ENCODE measurements at places on chromosomes 13 and 19.
A peak's percentile ranks its signal among the peaks of the same experiment; 100 is the strongest.

DNA sequence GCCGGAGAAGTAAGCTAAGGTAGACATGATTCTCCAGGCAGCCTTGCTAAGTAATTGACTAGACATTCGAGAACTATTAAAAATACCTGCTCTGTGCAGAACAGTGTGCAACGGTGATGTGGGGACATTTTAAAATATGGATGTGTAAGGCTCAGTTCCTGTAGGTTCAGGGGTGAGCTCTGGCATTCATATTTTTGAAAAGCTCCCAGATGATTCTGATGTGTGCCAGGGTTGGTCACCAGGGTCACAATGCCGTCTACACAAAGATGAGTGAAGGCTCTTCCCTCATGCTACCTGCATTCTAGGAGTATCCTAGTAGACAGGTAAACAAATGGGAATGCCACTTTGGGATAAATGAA, 702 bp upstream of the EPSTI1 start:
- no peak for DNase-seq

DNA sequence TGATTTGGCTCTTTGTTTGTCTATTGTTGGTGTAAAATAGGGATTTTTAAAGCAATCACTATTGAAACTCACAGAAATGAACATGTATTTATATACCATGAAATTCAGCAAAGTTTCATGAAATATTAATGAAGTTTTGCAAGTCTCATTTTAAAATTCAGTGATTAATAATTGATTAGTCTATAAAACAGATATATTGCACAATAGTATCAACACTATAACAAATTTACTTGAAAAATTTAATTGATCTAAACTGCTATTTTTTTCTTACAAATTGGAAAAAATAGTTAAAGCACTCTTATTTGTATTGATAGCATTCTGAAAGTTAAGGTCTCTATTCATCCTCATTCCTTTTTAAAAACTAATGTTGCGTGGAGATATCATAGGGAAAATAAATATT, 121.0 kb upstream of the PCDH9 start:
- no peak for DNase-seq

- DNase-seq = peak; percentile 11
Observed at GRCh38 chr13:38641164-38641948, 45.5 kb upstream of the FREM2 start.

GRCh38 chr13:107867701-107868661, 347.4 kb downstream of the LIG4 start:
- peak; percentile 94 for DNase-seq

DNA sequence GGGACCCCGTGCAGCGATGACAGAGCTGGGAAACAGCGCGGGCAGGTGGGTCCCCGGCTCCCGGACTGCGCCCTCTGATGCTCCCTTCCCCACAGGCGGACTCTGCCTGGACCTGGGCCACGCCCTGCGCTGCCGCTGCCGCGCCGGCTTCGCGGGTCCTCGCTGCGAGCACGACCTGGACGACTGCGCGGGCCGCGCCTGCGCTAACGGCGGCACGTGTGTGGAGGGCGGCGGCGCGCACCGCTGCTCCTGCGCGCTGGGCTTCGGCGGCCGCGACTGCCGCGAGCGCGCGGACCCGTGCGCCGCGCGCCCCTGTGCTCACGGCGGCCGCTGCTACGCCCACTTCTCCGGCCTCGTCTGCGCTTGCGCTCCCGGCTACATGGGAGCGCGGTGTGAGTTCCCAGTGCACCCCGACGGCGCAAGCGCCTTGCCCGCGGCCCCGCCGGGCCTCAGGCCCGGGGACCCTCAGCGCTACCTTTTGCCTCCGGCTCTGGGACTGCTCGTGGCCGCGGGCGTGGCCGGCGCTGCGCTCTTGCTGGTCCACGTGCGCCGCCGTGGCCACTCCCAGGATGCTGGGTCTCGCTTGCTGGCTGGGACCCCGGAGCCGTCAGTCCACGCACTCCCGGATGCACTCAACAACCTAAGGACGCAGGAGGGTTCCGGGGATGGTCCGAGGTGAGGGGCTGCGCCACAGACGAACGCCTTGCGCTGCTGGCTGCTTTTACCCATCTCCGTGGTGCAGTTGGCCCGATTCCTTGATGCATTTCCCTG, 7.8 kb upstream of the SELENOV start:
- no peak for DNase-seq

- no peak for DNase-seq
Observed at GRCh38 chr13:80742033-80742432, 401.1 kb upstream of the SPRY2 start.

DNA sequence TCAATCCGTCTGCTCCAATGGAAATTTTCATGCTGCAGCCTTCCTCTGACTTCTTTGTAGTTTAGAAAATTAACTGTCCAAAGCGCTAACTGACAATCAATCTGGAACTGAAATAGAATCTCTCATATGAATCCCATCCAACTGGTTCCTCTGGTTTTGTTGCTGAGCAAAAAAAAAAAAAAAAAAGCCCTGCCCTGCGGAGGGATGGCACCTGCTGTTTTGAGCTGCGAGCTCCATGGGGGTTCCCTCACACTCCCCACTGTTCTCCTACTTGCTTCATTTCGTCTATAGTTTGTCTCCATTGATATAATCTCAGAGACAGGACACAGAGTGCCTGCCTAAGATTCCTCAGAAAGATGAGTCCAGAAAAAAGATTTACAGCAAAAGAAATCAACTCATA, 33.4 kb downstream of the FAAP24 start:
- DNase-seq = no peak

DNA sequence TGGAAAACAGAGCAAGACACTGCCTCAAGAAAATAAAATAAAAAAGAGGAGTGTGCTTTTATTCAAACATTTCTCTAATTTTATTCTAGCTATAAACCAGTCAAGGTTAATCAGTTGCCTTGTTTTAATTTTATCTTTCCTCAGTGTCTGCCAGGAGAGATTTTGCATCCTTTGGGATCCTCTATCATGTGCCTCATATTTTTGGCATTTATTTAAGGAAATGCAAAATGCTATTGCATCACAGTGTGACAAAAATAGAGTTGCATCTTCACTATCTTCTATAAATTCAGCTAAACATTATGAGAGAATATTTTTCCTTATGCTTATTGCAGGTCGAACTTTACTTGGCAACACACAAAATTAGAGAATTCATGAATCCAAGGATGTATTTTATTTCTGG, 639.0 kb upstream of the KLF12 start:
- DNase-seq = no peak

DNA sequence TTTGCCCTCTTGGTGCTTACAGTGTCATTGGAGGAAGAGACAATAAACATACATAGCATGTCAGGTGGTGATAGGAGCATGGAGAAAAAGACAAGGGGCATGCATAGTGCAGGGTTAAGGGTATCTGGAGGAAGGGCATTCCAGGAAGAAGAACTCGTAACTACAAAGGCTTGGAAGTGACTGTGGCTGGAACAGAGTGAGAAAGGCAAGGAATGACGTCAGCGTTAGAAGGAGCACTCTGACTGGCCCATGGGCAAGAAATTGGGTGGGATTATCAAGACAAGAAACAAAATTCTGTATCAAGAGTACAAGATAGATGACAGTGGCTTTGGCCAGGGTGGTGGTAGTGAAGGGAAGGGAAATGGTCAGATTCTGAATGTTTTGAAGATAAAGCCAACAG, 11.2 kb downstream of the SMIM17 start:
- no peak for DNase-seq

GRCh38 chr19:39728040-39728439, 9.8 kb downstream of the CLC start:
- no peak for DNase-seq

GRCh38 chr19:40150170-40150569, 41.1 kb upstream of the MAP3K10 start:
- no peak for DNase-seq

- DNase-seq = no peak
Observed at GRCh38 chr19:4014541-4015491, 7.3 kb downstream of the PIAS4 start.

DNA sequence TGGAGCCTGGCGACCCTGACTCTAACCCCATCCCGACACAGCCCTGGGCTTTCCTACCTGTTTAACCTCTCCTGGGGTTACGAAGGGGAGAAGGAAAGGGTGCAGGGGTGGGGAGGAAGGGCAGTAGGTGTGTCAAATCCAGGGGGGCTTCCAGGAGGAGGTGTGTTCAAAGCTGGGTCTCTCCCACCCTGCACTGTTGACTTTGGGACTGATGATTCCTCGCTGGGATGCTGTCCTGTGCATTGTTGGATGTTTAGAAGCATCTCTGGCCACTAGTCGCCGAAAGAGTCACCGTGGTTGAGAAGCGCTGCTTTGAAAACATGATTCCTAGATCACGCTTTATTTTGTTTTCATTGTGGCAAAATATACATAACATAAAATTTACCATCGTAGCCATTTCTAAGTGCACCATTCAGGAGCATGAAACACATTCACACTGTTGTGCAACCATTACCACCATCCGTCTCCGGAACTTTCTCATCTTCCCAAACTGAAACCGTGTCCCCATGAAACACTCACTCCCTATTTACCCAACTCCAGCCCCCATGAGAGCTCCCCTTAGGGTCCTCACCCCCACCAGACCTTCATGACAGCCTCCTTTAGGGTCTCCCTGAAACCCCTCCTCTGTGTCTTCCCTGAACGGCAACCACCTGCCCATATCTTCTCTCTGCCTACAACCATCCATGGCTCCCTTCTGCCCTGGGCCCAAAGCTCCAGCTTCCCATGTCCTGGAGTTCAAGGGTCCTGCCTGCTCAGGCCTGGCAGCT, 4.4 kb upstream of the FCER2 start:
- DNase-seq = no peak

DNA sequence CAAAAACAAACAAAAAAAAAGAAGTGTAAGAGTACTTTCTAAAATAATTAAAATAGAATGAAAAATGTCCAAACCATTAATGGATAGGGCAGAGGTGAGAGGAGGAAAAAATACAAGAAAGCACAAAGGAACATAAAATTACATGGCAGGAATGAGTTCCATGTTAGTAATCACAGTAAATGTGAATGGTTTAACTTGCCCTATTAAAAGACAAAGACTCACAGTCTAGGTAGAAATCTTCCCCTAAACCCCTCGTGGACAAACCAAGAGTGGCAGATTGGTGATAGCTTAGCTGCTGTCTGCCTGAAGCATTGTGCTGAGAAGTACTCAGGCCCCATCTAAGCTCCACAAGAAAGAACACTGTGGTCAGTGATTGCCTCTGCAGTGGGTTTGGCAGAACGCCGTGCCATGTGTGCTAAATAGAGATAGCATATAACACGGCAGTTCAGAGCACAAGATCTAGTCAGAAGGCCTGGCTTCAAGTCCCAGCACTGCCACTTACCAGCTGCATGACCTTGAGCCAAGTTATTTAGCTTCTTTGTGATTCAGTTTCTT, 103.5 kb downstream of the DPF1 start:
- DNase-seq = no peak

DNA sequence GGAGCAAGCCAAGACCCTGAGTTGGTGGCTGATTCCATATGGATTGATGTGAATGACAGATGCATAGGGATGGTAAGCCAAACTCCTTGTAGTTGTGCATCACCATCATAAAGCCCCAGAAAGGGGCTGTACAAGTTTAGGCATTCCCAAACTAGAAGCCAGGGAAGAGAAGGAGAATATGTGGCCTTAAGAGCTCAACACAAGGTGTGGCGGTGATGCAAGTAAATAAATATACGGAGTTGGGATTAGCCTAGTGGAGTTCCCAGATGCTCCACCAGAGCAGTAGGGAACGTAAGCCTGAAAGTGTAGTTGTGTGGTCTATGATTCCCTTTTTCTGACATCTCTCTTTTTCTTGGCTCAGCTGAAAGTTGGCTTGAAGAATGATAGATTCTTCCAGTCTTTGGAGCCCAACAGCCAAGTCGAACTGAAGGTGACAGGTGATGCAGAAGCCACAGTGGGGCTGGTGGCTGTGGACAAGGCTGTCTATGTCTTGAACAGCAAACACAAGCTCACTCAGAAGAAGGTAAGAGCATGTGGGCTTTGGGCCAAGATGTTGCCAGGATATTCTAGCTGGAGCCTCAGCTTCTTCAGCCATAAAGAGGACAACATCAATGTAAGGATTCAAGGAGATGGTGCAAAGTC, 30.1 kb downstream of the RDH8 start:
- peak; percentile 18 for DNase-seq

DNA sequence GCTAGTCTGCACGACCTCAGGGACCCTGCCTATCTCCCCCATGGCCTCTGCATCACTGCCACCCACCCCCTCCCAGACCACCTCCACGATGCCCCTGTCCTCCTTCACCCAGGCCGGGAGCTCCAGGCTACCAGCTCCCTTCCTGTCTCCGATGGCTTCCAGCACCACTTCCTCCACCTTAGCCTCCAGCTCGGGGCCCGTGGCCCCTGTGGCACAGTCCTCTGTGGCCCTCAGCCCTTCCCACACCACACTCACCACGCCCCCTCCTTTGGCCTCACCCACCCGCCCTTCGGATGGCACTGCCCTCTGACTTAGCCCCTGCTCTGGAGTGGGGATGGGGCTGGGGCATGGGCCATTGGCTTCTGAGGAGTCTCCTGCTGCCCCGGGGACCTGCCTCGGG, 7.2 kb downstream of the PALM3 start:
- no peak for DNase-seq

DNA sequence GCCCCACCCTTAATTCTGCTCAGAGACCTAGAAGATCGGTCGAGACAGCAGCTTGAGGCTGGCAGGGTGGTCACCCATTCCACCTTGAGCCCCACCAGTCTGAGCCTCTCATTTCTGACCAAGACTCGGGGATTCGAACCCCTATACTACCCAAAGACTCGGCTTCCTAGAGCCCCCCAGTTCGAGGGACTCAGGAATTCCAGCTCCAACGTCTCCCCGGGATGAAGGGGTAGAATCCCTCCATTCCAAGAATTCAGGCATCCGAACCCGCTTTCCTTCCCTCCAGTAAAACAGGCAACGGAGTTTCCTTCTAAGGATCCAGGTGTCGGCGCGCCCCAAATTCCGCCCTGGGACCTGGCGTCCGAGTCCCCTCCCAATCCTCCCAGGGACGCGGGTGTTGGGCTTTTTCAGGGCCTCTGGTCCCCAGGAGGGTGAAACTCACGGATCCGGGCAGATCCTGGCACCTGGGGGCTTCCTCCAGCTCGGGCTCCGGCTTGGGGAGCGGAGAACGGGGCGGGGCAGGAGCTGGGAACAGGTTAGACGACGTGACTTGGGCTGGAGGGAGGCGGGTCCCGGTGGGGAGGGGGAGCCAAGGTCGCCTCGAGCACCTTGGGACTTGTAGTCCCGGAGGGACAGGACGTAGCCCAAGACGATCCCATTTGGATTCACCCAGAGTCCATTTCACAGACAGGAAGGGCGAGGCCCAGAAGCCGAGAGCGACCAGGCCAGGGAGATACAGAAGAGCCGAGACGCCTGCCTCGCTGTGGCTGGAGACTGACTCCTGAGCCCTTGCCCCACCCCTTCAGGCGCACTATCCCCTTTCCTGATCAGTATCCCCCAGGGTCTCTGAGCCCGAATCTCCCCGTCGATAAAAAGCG, at the start of gene PPP1R13L:
TSS of gene PPP1R13L (minus strand) at position 513 of the 878 bp plus-strand sequence. CDS start 6,751 bp downstream, outside the sequence.
- DNase-seq = peak; percentile 19

Data from NCI-H1092 treated with DMSO at 0.1 percent for 48 hours (cell line).